ENCODE measurements at places on chromosomes 11 and 22.
A peak's percentile ranks its signal among the peaks of the same experiment; 100 is the strongest.

DNA sequence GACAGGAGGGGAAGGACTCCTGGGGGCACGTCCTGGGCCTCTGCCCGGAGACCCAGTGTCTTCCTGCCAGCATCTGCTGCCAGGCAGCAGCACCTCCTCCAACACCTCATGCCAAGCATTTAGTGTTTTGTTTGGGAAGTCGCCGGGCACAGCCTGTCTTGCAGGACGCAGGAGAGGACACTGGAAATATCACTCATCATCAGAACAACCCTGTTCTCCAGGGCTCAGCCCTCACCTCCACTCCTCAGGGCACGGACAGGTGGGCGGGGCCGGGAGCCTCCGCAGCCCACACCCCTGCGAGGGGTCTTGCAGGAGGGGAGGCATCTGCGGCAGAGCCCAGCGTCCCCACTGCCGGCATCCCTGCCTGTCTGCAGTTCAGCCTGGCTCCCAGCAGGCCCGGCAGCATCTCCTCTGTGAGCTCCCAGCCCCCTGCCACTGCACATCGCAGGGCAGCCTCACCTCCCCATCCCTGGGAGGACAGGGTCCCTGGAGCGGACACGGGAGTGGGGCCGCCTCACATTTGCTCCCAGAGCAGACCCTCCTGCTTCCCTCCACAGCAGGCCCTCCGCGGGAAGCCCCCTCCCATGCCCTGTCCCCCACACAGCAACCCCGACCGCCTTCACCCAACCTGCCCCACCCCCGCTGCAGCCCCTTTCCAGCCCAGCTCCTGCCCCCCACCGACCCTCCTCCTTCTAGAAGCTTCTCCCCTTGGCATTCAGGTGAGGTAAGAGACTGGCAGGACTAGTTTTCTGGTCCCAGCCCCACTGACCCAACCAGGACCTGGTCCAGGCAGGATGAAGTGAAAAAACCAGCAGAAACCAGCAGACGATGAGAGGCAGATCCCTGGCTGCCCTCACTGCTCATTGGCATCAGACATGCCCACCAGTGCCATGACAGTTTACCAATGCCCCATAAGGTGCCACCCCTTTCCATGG lies 72.7 kb downstream of the BRD1 start:
- no peak for DNase-seq

DNA sequence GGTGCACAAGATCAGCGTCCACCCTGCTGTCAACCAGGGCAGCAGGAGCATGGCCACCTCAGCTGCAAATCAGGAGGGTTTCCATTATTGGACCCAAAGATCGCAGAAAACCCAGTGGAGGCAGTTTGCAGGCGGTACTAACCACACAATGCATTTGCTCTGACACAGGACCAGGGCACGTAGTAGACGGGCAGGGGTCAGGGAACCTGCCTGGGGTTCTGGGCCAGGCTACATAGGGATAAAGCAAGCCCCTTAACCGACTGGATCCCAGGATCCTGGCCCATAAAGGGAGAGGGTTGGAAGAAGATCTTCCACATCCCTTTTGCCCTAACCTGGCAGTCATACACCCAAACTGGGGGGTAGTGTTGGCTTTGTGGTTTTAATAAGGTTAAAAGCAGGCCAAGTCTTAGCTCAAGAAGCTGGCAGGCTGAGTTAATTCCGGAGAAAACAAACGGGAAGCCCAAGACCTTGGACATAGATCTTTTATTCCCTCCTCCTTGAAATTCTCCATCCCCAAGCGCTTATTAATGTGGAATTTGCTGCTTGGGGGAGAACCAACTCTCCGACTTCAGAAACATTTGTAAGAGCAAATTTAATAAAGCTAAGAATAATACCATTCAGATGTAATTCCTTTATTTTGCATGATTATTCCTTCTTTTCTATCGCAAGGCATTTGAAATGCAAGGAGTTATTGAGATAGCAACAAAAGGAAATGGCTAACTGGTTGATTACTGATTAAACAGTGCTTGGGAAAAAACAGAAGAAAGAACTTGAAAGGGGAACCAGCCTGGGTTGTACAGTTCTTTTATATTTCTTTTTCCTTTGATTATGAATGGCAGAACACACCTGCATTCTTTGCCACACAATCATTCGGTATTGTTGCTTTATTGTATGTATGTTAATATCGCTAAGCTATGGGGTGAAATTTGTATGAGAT lies 6.3 kb upstream of the ARHGAP8 start:
- DNase-seq, result no peak

DNA sequence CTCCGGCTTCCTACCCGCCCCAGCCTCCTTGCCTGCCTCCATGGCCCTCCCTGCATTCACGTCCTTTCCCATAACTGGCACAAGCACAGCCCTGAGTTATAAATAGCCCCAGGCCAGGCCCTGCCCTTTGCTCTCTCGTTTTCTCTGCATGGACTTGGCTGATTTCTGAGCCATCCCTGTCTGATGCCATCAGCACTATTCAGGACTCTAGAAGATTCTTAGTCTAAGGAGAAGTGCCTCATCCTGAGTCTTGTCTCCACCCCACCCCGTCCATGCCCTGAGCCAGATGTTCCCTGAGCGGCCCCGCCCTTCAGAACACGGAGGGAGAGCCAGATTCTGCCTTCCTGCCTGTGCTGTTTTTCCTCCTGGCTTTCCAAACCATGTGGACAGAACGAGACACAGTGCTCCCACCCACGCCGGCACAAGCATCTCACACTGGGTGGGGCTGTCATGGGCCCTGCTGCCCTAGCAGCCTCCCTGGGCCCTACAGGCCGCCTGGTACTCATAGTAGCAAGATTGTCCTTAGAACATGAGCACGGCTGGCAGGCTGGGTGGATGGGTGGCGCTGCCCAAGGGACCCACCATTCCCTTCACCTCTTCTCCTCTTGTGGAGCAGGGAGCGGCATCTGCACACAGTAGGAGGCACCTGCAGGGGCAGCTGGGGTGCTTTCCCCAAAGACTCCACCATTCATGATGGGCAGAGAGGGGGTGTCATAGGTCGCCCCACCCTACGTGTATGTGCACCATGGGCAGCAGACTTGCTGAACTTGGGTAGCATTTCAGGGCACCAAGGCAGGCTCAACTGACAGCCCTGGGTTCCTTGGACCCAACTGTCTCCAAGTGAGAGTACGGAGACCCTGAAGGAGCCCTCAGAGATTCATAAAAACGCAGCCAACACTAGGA lies 76.9 kb downstream of the BCR start:
- no peak for DNase-seq

DNA sequence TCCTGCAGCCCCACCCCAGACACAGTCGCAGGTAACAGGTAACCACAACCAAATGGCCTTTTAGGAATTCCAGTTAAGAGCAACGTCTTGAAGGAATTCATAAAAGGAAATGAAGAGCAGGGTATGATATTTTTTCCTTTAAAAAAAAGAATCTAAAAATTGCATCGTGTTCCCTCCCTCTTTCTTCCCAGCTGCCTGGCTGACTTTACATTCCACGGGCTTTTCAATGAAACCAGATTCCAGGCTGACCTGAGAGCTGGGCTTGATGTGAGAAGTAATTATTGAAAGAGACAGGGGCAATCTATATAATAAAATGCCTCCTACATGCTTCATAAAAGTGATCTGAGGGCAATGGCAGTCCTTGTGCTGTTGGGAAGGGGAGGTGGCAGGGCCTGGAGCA lies 57.3 kb upstream of the EIF3D start:
- DNase-seq, result no peak

DNA sequence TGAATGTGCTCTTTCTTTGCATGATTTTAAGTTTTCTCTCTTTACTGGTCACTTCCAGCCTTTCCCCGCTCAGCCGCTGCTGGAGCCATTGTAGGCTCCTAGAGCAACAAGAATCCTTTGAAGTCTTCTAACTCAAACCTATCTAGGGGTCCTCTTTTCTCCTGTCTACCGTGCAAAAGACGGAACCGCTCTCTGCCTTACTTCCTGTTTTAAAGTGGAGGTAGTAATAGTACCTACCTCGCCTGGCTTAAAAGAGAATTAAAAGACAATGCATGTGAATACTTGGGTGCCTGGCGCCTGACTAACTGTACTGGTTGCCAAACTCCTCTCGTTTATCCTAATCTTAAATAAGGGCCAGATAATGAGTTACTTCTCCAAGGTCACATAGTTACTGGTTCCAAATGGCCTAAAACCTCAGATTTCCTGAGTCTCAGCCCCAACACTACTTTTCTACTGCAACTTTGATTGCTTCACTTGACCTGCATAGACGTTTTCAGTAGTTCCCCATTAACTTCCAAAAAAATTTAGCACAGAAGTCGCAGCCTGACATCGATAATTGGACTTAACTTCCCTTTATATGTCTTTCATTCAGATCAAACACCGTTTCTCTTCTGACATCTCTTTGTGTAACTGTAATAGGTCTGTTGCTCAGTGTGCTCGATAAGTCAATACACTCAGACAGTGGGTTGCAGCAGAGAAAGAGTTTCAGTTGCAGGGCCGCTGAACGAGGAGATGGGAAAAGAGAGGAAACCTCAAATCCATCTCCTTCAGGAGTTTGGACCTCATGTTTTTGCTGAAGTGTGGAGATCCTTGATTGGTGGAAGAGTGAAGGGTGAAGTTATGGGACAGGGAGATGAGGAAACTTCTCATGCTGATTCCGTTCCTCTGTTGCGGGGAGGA lies 891 bp downstream of the SAMM50 start:
- DNase-seq, result peak; percentile 21
